ENCODE measurements at places on chromosomes 6 and 20. TPM values are rescaled to one million over a fixed set of nuclear protein-coding genes. Genes with fewer than 3 reads are reported as not detected.

Gene GPR6
- not detected for total RNA-seq

Gene PRR18
- total RNA-seq = not detected

Gene IYD
- not detected for total RNA-seq

Gene BCAS1
- total RNA-seq = not detected

Gene BIRC7
- total RNA-seq = not detected

Gene DYNLT1
- 79.7 TPM for total RNA-seq

DNA sequence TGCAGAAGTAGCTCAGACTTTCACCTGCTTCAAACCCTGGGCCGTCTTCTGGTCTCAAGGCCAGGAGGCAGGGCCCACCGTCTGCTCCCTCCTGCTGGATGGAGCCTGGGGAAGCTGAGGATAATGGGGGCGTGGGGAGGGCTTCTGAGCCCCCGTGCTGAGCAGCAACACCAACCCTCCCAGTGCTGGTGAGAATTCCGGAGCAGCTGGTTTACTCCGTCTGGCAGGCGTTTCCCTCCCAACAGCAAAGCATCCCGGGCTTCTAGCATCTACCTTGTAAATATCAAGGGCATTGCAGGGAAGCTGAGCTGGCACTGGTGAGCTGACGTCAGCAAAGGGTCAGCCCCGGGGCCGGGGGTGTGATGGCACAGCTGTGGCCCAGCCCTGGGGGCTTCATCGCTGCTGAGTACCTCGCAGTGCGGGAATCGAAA, 16.8 kb upstream of the CHRNA4 start:
- H3K4me1 ChIP-seq = no peaks in the 10 kb centered on the region
- H3K36me3 ChIP-seq = no peaks in the 10 kb centered on the region
- no peak overlapping the region for H3K27ac ChIP-seq
- no peak for DNase-seq
- no peak overlapping the region for H3K4me3 ChIP-seq
- H3K27me3 ChIP-seq = peaks cover 33% of the 10 kb centered on the region

GRCh38 chr6:43971776-43972126, 155.5 kb downstream of the MRPL14 start:
- no peak overlapping the region for H3K4me3 ChIP-seq
- peak overlapping the region; percentile 84 for H3K27ac ChIP-seq
- DNase-seq = peak; percentile 15
- no peaks in the 10 kb centered on the region for H3K27me3 ChIP-seq
- peaks cover 39% of the 10 kb centered on the region for H3K4me1 ChIP-seq

DNA sequence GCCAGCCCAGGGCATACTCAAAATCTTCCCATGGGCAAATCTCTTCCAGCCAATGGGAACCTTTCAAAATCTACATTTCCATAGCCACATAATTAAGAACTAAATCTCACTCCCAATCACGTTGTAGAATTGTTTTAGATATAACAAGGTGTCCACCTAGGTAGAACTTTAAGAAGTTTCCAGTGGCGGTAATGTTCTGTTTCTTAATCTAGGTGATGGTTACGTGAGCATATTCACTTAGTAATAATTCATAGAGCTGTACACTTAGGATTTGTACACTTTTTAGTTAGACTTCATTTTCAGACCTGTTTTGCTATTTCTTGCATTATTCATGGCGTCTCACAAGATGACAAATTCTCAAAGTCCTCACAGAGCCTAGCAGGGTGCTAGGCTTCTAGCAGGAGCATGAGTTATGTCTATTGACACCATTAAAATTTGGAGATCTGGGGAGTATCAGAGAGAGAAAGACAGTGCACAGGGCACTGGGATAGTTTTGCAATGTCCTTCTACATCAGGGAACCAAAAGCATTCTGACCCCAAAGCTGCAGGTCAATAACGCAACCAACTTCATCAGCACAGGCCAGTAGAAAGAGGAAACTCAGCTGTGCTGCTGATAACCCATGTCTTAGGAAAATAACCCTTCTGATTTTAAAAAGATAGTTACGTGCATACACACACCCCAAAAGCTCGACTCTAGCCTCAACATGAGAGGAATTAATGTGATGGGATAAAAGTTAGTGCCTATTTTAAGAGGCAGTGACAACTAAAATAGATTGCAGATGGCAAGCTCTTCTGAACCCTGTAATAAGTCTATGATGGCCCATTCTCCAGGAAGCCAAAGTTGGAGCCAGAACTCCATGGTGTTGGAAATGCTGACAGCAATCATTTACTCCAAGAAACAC, 518.1 kb upstream of the JARID2 start:
- no peak overlapping the region for H3K27ac ChIP-seq
- H3K4me1 ChIP-seq = peaks cover 13% of the 10 kb centered on the region
- no peaks in the 10 kb centered on the region for H3K36me3 ChIP-seq
- DNase-seq = no peak

- no peak for DNase-seq
- peaks cover 9% of the 10 kb centered on the region for H3K27me3 ChIP-seq
- H3K4me3 ChIP-seq = no peak overlapping the region
- no peaks in the 10 kb centered on the region for H3K4me1 ChIP-seq
Observed at GRCh38 chr6:33828452-33828763, 24.6 kb upstream of the MLN start.

DNA sequence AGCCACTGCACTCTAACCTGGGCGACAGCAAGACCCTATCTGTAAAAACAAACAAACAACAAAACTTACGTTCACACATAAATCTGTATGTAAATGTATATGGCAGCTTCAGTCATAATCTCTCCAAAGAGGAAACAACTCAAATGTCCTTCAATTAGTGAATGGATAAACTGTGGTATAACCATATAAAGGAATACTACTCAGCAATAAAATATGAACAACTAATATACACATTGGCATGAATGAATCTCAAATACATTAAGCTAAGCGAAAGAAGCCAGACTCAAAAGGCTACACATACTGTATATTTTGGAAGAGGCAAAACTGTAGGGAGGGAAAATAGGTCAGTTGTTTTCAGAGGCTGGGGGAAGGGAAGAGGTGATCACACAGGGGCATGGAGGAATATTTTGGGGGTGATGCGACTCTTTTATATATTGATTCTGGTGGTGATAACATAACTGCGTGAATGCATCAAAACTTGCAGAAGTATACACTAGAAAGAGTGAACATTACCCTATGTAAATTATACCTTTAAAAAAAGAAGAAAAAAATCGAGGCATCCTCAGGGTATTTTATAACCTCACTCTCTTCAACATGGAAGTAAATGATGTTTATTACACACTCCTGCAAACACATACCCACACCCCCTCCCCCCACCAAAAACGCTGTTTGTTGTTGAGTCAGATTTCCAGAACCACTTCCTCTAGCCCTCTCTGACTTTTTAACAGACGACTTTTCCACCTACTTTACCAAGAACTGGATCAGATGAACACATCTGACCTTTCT, 115.2 kb upstream of the RNF24 start:
- no peak overlapping the region for H3K4me3 ChIP-seq
- DNase-seq = peak; percentile 80
- H3K27ac ChIP-seq = peak overlapping the region; percentile 59
- no peaks in the 10 kb centered on the region for H3K36me3 ChIP-seq
- no peaks in the 10 kb centered on the region for H3K27me3 ChIP-seq

- no peaks in the 10 kb centered on the region for H3K36me3 ChIP-seq
- no peak overlapping the region for H3K4me3 ChIP-seq
- H3K27me3 ChIP-seq = 0 out of 2 replicates have a peak, but pooled peaks cover 10% of the 10 kb centered on the region
- H3K4me1 ChIP-seq = no peaks in the 10 kb centered on the region
- H3K27ac ChIP-seq = no peak overlapping the region
Observed at GRCh38 chr6:148146717-148147462, 195.7 kb upstream of the SASH1 start.

GRCh38 chr6:139483079-139483478, 108.6 kb upstream of the CITED2 start:
- H3K4me1 ChIP-seq = no peaks in the 10 kb centered on the region
- no peaks in the 10 kb centered on the region for H3K36me3 ChIP-seq
- no peak overlapping the region for H3K27ac ChIP-seq
- no peak overlapping the region for H3K4me3 ChIP-seq
- DNase-seq = no peak
- H3K27me3 ChIP-seq = no peaks in the 10 kb centered on the region

DNA sequence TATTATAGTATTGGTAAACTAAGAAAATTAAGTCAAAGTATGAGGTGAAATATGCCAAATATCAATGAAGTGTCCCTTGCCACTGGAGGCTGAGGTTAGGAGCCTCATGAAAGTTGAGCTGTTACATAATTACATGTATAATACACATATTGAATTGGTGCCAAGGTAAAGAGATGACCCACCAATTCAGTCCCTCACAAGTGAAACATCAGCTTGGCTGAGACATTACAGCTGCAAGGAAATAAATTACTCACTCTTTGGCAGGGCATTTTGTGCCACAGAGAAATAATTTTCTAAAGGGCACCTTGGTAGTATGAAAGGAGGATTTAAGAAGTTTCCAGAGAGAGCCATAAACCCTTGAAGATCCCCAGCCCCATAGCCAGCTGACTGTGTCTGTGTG, 127.4 kb downstream of the ADGRG6 start:
- peak; percentile 26 for DNase-seq
- H3K4me3 ChIP-seq = no peak overlapping the region
- H3K27ac ChIP-seq = no peak overlapping the region
- H3K4me1 ChIP-seq = no peaks in the 10 kb centered on the region
- no peaks in the 10 kb centered on the region for H3K36me3 ChIP-seq
- no peaks in the 10 kb centered on the region for H3K27me3 ChIP-seq
